ENCODE measurements at places on chromosomes 7 and 10. TPM values are rescaled to one million over a fixed set of nuclear protein-coding genes. Genes with fewer than 3 reads are reported as not detected.

STEAP1B gene
- not detected for total RNA-seq

DNA sequence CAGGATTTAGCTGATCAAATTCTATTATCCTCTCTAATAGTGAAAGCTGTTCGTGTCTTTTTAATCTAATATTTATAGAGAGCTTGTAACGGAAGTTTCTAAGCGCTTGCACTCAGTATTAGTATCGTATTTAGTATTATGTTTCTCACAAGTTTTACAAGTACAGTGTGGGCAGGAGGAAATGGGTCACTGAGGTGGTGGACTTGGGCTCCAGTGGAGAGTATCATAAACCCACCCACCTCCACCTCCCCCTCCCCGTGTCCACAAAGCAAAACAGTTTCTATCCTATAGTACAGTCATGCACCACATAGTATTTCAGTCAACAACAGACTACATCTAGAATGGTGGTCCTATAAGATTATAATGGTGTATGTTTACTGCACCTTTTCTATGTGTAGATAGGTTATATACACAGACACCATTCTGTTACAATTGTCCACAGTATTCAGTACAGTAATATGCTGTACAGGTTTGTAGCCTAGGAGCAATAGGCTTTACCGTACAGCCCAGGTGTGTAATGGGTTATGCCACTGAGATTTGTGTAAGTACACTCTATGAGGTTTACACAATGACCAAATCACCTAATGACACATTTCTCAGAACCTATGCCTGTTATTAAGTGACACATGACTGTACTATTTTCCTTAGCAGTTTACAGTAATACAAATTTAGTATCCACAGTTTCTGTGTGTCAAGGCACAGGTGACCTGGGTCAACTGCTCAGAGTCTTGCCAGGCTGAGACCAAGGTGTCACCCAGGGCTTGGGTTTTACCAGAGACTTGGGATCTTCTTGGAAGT, 1021.3 kb upstream of the C7orf33 start:
- no peak for DNase-seq

- no peak for DNase-seq
Measured at GRCh38 chr7:50363327-50364060, 59.0 kb downstream of the IKZF1 start.

DNA sequence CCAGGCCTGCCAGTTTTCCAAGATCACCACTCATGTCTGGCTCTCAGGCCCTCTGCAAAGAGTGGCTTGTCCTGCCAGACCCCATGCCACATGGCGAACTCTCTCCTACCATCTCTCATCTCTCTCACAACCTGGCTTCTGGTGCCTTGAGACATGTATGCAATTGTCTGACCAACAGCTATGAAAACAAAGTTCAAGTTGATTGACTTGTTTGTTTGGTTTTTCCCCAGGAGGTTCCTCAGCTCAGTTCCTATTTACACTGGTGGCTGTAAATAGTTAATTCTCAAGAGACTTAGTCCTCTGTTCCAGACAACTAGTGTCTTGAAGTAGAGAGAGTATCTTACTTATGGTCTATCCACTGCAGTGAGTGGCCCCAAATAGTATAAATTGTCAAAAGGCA, 131.8 kb downstream of the SNX10 start:
- no peak for DNase-seq

PDK4 gene
- 46.4 TPM for total RNA-seq

FXYD4 gene
- not detected for total RNA-seq

DNA sequence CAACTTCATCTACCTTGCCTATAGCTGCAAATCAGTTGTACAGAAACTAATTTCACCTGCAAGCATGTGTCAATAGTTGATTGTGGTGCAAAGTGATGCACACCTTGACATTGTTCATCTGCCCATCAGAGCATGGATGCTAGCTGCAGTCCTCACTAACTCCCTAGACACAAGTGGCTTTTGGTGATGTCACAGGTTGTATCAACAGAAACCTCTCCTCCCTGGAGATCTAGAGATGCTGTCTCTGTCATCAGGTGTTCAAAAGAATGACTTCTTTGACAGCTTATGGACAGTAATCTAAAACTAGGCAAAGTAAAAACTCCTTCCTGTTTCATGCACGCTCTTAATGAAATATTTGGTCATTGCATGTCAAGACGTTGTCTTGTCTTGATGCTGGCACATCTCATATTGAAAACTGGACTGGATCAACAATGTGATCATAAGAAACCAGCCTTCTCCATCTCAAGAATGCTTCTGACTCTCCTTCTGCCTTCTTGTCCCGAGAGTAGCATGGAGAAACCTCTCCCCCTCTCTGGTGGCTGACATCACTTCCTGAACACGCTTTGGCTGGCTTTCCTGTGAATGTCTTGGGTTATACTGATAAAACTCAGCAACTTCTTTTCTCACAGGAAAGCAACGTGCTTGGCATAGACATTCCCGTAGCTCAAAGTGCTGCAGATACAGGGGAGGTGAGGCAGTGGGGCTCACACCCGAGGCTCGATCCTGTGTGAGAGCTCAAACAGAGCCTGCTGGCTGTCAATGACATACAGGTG, 176.2 kb upstream of the CDCA7L start:
- DNase-seq: no peak
